Activated CD4-positive, alpha-beta memory T cell treated with anti-CD3 and anti-CD28 coated beads, Interleukin-2, amount 10 ng/mL, durations not matched to agents 7 days and 5 days (primary cell): ENCODE measurements at places on chromosomes 4 and X.

GRCh38 chrX:78513971-78514738 lies 145.0 kb downstream of the RTL3 start:
- no peak for DNase-seq

GRCh38 chr4:110904435-110905065 lies 281.7 kb upstream of the PITX2 start:
- DNase-seq, result no peak

- DNase-seq, result no peak
Observed at GRCh38 chr4:165810726-165811125, 62.3 kb upstream of the TLL1 start.

DNA sequence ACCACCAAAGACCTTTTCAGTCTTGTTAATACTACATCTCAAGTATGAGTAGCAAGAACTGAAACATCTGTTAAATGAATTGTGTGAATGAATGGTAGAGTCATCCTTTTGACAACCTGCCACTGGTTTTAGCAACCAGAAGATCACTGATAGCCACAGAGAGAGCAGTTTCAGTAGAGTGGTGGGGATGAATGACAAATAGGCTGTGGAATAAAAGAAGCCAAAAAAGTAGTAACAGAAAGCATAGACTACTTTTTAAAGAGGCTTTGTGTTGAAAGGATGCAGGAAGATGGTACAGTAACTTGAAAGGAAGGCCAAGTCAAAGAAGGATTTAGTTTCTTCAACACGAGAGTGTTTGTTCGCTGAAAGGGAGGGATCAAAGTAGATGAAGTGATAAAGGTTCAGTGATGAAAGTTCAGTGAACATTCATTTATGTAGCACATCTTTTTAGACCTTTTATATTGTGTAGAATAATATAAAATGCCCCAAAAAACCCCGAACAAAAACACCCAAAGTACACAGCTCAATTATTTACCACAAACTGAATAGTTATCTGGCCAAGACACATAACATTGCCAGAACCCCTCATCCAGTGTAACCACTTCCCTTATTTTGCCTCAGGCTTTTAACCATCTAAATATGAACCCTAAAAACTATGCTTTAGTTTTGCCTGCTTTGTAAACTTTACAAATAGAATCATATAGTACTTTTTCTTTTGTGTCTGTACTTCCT lies 40.1 kb upstream of the EIF1AX start:
- DNase-seq, result no peak

- no peak for DNase-seq
Observed at GRCh38 chrX:10007621-10008020, 40.5 kb downstream of the CLDN34 start.
